K562 (cell line): ENCODE measurements at places on chromosomes 11 and 22.

DNA sequence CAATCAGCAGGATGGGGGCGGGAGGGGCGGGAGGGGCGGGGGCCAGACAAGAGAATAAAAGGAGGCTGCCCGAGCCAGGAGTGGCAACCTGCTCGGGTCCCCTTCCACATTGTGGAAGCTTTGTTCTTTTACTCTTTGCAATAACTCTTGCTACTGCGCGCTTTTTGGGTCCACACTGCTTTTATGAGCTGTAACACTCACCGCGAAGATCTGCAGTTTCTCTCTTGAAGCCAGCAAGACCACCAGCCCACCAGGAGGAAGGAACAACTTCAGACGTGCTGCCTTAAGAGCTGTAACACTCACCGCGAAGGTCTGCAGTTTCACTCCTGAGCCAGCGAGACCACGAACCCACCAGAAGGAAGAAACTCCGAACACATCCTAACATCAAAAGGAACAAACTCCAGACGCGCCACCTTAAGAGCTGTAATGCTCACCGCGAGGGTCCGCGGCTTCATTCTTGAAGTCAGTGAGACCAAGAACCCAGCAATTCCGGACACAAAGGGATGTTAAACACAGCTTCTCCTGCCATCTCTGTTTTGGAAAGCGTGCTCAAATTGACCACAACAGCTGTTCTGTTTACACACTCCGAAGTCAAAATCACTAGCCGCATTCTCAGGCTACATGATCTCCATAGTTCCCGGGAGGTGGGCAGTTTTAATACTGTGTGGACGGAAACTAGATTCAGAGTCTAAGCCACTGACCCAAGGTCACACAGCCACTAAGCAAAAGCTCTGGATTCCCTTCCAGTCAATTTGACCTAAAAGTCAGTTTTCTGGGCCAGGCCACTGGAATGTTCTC, 11.9 kb downstream of the PLAAT2 start:
- H3K4me1 ChIP-seq, result no peaks in the 10 kb centered on the region; the same call in 1 of the 2 replicates
- no peak for DNase-seq
- H3K4me3 ChIP-seq, result no peak overlapping the region
- H3K27ac ChIP-seq, result no peak overlapping the region

DNA sequence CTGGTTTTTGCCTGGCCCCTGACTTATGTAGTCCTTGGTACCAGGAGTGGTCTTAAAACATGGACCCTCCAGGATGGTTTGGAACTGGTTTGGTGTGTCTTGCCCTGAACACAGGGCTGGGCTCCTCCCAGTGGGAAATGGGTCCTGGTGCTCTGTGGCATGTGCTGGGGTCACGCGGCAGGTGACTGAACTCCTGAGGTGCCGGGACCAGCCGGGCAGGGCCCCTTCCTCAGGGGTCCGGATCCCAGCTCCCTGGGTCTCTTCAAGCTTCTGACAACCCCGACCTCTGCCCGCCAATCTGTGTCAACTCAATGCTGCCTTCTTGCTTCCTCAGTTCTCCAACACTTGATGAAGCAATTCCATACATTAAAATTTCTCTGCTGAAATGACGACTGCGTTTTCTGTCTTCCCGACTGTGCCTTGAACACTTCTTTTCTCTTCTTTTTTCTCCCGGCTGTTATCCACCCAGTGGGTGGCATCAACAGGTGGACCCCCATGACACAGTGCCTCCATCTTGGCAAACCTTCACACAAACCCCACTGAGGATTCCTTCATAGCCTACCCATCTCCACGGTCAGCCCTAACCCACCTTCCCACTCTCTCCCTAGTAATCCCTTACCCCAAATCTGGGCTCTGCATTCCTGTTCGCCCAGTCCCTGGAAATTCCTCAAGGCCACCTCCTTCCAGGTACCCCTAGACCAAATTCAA, 4.4 kb downstream of the IFT27 start:
- no peak overlapping the region for H3K4me3 ChIP-seq
- no peaks in the 10 kb centered on the region for H3K4me1 ChIP-seq
- no peak overlapping the region for H3K27ac ChIP-seq
- no peaks in the 10 kb centered on the region for H3K36me3 ChIP-seq
- no peaks in the 10 kb centered on the region; the same call in 2 of the 3 replicates for H3K27me3 ChIP-seq
- DNase-seq, result no peak

DNA sequence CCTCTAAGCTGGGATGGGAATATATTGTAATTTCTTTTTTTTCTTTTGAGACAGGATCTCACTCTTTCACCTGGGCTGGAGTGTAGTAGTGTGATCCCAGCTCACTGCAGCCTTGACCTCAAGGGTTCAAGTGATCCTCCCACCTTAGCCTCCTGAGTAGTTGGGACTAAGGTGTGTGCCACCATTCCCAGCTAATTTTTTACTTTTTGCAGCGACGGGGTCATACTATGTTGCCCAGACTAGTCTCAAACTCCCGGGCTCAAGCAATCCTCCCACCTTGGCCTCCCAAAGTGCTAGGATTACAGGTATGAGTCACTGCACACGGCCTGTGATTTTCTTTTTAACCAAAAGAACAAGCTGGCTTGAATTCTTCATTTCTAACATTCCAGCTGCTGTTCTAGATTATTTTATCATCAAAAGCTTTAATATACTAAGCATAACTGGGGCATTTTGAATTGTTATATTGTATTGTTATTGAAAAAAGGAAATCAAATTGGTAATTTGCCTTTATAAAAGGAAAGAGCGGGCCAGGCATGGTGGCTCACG, 26.8 kb upstream of the PPP2R1B start:
- no peaks in the 10 kb centered on the region for H3K27me3 ChIP-seq
- no peaks in the 10 kb centered on the region for H3K4me1 ChIP-seq
- no peak overlapping the region for H3K4me3 ChIP-seq
- H3K27ac ChIP-seq, result no peak overlapping the region
- DNase-seq, result no peak
- H3K36me3 ChIP-seq, result peaks cover 4% of the 10 kb centered on the region; the same call in 1 of the 3 replicates

- H3K27ac ChIP-seq, result no peak overlapping the region
- H3K4me3 ChIP-seq, result no peak overlapping the region
- H3K36me3 ChIP-seq, result no peaks in the 10 kb centered on the region
- no peaks in the 10 kb centered on the region for H3K4me1 ChIP-seq
These were observed 145.9 kb upstream of the PITPNB start for GRCh38 chr22:28064920-28065319.

- no peaks in the 10 kb centered on the region for H3K4me1 ChIP-seq
- H3K27ac ChIP-seq, result no peak overlapping the region
These were observed 78.0 kb downstream of the TSPAN18 start for GRCh38 chr11:44804449-44805437.

- DNase-seq, result no peak
- no peak overlapping the region for H3K27ac ChIP-seq
- no peaks in the 10 kb centered on the region for H3K36me3 ChIP-seq
- H3K4me1 ChIP-seq, result peaks cover 37% of the 10 kb centered on the region
These were observed 70.1 kb upstream of the LINC01488 start for GRCh38 chr11:69411257-69411924.

- no peak overlapping the region for H3K4me3 ChIP-seq
- no peak overlapping the region for H3K27ac ChIP-seq
- DNase-seq, result no peak
- no peaks in the 10 kb centered on the region for H3K4me1 ChIP-seq
- no peaks in the 10 kb centered on the region; the same call in 2 of the 3 replicates for H3K36me3 ChIP-seq
These were observed 447.3 kb downstream of the NTM start for GRCh38 chr11:131817687-131818188.

- H3K36me3 ChIP-seq, result no peaks in the 10 kb centered on the region
- H3K4me1 ChIP-seq, result no peaks in the 10 kb centered on the region
These were observed 116.6 kb downstream of the PLEKHA7 start for GRCh38 chr11:16897470-16898061.

GRCh38 chr22:38046070-38046748, 11.0 kb upstream of the PICK1 start:
- no peak for DNase-seq
- no peaks in the 10 kb centered on the region for H3K27me3 ChIP-seq

DNA sequence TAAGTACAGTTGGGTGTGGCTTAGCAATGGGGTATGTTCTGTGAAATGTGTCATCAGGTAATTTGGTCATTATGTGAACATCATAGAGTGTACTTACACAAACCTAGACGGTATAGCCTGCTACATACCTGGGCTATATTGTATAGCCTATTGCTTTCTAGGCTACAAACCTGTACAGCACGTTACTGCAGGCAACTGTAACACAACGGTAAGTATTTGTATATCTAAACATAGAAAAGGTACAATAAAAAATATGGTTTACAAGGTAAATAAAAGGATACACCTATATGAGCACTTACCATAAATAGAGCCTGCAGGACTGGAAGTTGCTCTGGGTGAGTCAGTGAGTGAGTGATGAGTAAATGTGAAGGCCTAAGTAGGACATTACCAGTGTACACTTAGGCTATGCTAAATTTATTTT, 73.1 kb upstream of the GDPD4 start:
- no peak overlapping the region for H3K27ac ChIP-seq
- H3K4me1 ChIP-seq, result no peaks in the 10 kb centered on the region
- H3K4me3 ChIP-seq, result no peak overlapping the region
- H3K36me3 ChIP-seq, result no peaks in the 10 kb centered on the region
- no peak for DNase-seq

DNA sequence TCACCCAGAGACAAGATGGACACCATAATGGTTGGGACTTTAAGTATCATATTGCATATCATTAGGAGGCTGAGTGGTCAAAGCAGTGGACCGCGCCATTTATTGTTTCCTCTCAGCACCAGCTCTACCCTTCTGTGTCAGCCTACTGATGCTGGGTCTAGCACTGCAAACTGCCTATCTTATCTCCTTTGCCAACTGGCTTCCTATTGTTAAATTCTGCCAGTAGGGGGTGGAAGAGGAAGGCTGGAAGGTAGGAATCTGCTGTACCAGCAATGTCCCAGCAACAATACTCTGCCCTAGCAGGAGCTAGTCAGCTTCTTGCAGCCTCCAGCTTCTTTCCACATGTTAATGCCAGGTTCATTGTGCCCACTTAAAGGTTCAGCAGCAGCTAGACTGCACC, 367.1 kb upstream of the PDGFD start:
- H3K27me3 ChIP-seq, result no peaks in the 10 kb centered on the region
- H3K4me3 ChIP-seq, result no peak overlapping the region
- no peaks in the 10 kb centered on the region for H3K4me1 ChIP-seq
- no peak for DNase-seq
- no peaks in the 10 kb centered on the region for H3K36me3 ChIP-seq
- H3K27ac ChIP-seq, result no peak overlapping the region

DNA sequence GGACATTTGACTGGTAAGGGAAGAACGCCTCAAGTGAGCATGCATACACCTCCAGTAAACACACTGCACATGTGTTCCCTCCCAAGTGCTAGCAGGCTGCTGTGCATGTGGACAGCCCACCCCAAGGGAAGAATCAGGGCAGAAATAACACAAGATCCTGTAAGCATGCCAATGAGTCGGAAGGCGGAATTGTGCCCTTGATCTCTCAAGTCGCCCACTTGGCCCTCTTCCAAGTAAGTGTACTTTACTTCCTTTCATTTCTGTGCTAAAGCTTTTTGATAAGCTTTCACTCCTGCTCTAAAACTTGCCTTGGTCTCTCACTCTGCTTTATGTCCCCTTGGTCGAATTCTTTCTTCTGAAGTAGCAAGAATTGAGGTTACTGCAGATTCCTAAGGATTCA, 139.6 kb downstream of the TRPC6 start:
- no peaks in the 10 kb centered on the region for H3K4me1 ChIP-seq
- no peak overlapping the region for H3K27ac ChIP-seq
- no peak overlapping the region for H3K4me3 ChIP-seq

- H3K27me3 ChIP-seq, result peaks cover 27% of the 10 kb centered on the region
- H3K27ac ChIP-seq, result no peak within 1 kb of the TSS
- DNase-seq, result peak; percentile 36
- H3K4me3 ChIP-seq, result no peak within 1 kb of the TSS
- no peaks in the 10 kb centered on the region for H3K36me3 ChIP-seq
- no peaks in the 10 kb centered on the region for H3K4me1 ChIP-seq
These were observed at the start of gene PRSS23 for GRCh38 chr11:86800076-86800959. Gene PRSS23 (plus strand): TSS chr11:86800542. CDS start chr11:86807644, 7,102 bp downstream.

GRCh38 chr11:30016588-30017363, at the start of gene KCNA4:
Gene KCNA4 (minus strand): TSS chr11:30017030. CDS start chr11:30012678, 4,352 bp downstream.
- H3K36me3 ChIP-seq, result no peaks in the 10 kb centered on the region
- H3K4me1 ChIP-seq, result no peaks in the 10 kb centered on the region
- H3K27ac ChIP-seq, result no peak within 1 kb of the TSS
- no peaks in the 10 kb centered on the region for H3K27me3 ChIP-seq
- DNase-seq, result peak; percentile 43

GRCh38 chr11:58578136-58578634, 678 bp upstream of the ZFP91 start:
- H3K36me3 ChIP-seq, result peaks cover 15% of the 10 kb centered on the region; the same call in 2 of the 3 replicates
- H3K27ac ChIP-seq, result peak overlapping the region; percentile 99
- peak; percentile 81 for DNase-seq

- H3K36me3 ChIP-seq, result no peaks in the 10 kb centered on the region
- no peak overlapping the region for H3K4me3 ChIP-seq
- H3K27ac ChIP-seq, result no peak overlapping the region
- DNase-seq, result no peak
- H3K4me1 ChIP-seq, result no peaks in the 10 kb centered on the region
- H3K27me3 ChIP-seq, result peaks cover 7% of the 10 kb centered on the region
These were observed 1113.4 kb downstream of the BRD1 start for GRCh38 chr22:48714231-48714630.

GRCh38 chr11:27253224-27253623, 109.8 kb downstream of the CCDC34 start:
- H3K27me3 ChIP-seq, result peaks cover 3% of the 10 kb centered on the region; the same call in 1 of the 3 replicates
- H3K27ac ChIP-seq, result no peak overlapping the region
- H3K36me3 ChIP-seq, result no peaks in the 10 kb centered on the region
- H3K4me1 ChIP-seq, result no peaks in the 10 kb centered on the region
- DNase-seq, result no peak

GRCh38 chr11:43853781-43854180, 26.9 kb upstream of the ALKBH3 start:
- DNase-seq, result no peak
- no peaks in the 10 kb centered on the region for H3K36me3 ChIP-seq
- no peak overlapping the region for H3K4me3 ChIP-seq
- no peak overlapping the region for H3K27ac ChIP-seq
- H3K27me3 ChIP-seq, result peaks cover 4% of the 10 kb centered on the region; the same call in 1 of the 2 replicates
- no peaks in the 10 kb centered on the region for H3K4me1 ChIP-seq

DNA sequence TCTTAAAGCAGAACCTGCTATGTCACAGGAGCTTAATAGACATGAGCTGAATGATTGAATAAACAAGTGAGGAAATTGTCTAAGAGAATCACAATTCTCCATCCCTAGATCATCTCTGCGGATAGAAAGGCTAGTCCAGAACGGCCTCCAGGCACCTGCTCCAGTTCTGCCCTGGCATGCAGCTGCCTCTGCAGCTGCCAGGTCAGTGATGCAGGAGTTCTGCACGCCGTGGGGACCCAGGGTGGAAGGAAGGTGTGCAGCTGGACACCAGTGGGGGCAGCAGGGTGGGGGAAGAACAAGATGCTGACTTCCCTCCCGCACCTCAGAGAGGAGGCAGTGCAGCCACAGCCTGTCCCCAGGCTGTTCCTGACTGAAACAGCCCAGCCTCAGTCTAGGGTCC, 192.1 kb upstream of the NCAM1 start:
- no peaks in the 10 kb centered on the region for H3K4me1 ChIP-seq
- H3K27me3 ChIP-seq, result 0 out of 3 replicates have a peak, but pooled peaks cover 2% of the 10 kb centered on the region
- no peaks in the 10 kb centered on the region for H3K36me3 ChIP-seq
- no peak for DNase-seq
- no peak overlapping the region for H3K27ac ChIP-seq
- H3K4me3 ChIP-seq, result no peak overlapping the region
